ENCODE measurements at places on chromosomes 7 and 10.
A peak's percentile ranks its signal among the peaks of the same experiment; 100 is the strongest.

GRCh38 chr7:66505531-66506451 is 122.9 kb upstream of the KCTD7 start:
- DNase-seq = peak; percentile 5

DNA sequence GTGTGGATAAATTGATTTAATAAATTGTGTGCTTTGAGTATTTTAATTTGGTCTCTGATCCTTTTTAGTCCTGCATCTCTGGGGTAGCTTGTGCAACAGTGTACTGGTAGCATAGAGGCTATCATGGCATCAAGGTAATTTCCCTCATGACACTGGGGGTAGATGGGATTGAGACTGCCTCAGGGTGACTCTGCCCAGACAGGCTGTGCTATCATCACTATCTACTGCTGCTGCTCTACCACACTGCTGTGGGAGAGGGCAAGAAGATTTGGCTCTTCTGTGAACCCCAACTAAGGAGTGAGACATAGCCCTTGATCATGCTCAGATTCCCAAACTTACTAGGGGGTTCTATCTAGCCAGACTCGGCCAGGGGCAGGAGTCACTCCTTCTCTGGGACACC is 43.6 kb upstream of the JAZF1 start:
- no peak for DNase-seq

DNA sequence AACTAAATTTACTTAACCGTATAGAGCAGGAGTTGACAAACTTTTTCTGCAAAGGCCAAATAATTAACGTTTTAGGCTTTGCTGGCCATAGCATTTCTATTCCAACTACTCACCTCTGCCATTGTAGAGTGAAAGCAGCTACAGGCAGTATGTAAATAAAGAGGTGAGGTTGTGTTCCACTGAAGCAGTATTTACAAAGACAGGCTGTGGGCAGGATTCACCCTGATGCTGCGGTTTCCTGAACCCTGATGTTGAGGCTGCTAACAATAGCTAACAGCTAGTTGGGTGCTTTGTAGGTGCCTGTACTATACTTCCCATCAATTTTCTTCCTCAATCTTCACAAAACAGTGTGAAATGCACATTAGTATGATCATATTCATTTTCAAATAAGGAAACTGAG is 47.0 kb upstream of the LAMB1 start:
- DNase-seq = no peak

GRCh38 chr10:56319386-56319785 is 41.7 kb downstream of the ZWINT start:
- DNase-seq = no peak

- no peak for DNase-seq
These were observed 40.5 kb downstream of the PPP1R3C start for GRCh38 chr10:91592266-91592975.

GRCh38 chr10:130772676-130773075 is 538.8 kb downstream of the TCERG1L start:
- DNase-seq = no peak

Data from left renal pelvis (tissue), 4 donors.